Astrocyte of the cerebellum (primary cell): ENCODE measurements at places on chromosomes 16 and 17.

- no peak for DNase-seq
Observed at GRCh38 chr17:2050300-2051060, 4.4 kb upstream of the HIC1 start.

- peak; percentile 94 for DNase-seq
Observed at GRCh38 chr16:17364319-17365210, 106.2 kb downstream of the XYLT1 start.

GRCh38 chr16:74321356-74321755 is 24.7 kb downstream of the PSMD7 start:
- DNase-seq: no peak

- no peak for DNase-seq
Observed at GRCh38 chr16:51818342-51818944, 667.4 kb upstream of the SALL1 start.

DNA sequence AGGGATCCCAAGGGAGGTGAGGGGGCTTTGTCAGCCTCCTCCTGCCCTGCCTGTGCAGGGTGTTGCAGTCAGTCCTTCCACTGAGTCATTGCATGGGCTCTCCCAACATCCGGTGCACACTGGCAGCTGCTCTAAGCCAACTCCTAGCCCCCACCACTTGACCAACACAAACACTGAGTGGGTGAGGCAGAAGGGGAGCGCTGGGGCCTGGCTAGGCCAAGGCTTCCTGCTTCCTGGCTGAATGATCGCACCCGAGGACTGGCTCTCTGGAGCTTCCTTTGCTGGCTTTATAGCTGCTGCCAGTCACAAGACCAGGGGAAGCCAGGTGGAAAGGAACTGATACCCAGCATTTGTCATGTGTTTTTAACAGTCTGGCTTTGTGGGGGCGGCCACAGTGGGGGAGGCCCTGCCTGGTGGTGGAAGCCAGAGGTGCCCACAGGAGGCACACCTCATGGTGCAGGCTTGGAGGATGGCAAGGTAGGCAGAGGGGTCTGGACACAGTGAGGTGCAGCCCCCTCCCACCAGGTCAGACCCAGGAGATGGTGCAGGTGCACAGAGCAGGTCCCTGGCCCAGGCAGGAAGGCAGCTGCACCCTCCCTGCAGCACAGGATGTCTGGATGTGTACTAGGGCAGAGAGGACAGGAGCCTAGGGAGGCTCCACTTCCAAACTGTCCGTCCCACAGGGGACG is 6.8 kb downstream of the MPG start:
- DNase-seq: no peak

GRCh38 chr17:33198954-33199353 is 94.1 kb downstream of the ASIC2 start:
- no peak for DNase-seq

GRCh38 chr17:44627513-44628242 is 28.6 kb upstream of the MEIOC start:
- no peak for DNase-seq

DNA sequence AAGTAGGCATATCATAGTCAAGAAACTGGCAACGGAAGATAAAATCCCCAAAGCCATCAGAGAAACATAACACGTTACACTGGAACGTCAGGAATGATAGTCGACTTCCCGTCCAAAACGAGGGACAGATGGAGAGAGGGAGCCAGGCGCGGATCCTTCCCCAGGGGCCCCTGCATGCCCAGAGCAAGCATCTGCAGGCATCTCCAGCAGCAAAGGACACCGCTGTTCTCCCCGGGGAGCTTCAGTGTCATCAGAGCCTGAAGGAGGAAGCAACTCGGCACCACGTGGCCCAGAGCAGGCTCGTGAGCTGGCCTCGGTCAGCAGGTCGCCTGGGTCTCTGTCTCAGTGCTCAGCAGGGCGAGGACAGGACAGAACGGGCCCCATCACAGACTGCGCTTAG is 50.1 kb downstream of the LMF1 start:
- no peak for DNase-seq

DNA sequence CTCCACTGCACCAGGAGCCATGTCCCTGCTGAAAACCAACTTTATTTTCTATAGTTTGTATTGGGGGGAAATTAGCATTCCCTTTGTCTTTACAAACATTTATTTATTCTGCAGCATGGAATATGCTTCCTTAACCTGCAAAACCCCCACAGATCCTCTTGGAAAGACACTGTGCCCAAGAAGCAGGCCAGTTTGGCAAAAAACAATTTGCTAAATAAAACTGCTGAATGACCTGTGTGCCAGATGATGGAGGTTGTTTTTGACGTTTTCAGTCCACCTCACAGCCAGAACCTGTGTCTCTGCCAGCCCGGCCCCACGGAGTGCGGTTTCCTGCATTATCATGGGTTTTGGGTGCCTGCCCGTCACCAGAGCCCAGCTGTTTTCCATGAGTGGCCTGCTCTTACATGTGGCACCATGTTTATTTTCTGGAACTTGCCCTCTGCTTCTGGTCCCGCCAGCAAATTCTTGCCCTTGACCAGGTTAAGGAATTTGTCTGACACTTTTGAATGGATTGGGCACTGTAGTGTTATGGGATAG is 26.4 kb downstream of the ORC6 start:
- peak; percentile 58 for DNase-seq

- no peak for DNase-seq
Observed at GRCh38 chr17:1707107-1707506, 3.1 kb downstream of the TLCD2 start.

DNA sequence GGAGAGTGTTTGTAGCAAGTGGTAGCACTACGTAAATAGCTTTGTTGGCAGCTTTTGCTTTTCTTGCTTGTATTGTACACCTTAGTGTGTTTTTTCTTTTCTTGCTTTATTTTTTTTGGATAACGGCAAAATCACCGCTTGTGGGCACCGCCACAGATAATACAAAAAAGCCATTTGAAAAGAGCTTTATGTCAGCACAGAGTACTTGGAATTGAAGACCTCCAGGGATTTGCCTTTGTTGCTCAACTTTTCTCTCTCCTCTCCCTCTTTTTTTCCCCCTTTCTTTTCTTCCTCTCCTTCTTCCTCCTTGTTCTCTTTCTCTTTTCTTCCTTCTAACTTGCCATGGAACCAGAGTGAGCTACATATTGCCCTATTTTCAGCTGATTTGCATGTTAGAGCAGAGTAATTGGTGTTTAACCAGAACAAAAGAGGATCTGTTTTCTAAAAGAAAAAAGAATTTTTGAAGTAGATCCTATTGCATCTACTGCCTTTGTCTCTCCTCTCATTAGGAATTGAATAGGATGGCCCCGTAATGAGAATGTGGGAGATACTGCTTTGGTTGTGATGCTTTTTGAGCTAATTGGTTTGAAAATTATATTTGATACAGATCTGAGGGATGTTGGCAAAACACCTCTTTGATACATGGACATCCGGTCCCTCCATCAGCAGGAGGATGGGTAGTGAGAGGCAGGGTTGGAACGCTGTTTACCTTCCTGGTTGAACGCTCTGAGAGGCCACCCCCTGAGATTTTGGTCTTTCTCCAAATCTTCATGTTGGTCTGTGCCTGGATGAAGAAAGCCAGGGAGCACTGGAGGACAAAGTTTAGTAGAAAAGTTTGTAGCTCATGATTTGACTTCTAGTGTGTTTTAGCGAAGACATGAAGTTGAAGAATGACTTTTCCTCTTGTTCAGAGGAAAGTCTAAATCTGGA is 85.6 kb downstream of the MSI2 start:
- peak; percentile 16 for DNase-seq

DNA sequence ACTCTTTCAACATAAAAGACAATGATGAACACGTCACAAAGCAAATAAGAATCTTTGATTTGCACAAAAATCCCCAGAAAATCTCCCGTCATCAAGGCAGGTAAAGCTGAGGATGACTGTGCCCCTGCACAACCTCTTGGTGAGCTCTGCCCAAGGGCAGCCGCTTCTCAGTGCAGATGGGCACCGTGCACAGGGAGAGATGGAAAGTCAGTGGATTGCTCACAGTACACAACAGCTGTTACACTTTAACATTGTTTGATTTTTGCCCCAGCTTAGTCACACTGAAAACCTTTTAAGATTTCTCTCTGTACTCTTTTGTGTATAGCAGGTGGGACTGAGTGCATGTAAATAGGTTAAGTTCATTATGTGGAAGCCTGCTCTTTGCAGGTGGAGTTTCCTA is 104.2 kb downstream of the CDK5R1 start:
- DNase-seq: no peak

- peak; percentile 46 for DNase-seq
Observed at GRCh38 chr17:7477392-7478275, 1.8 kb downstream of the ZBTB4 start.

GRCh38 chr17:49889500-49889899 is 41.6 kb upstream of the TAC4 start:
- no peak for DNase-seq

DNA sequence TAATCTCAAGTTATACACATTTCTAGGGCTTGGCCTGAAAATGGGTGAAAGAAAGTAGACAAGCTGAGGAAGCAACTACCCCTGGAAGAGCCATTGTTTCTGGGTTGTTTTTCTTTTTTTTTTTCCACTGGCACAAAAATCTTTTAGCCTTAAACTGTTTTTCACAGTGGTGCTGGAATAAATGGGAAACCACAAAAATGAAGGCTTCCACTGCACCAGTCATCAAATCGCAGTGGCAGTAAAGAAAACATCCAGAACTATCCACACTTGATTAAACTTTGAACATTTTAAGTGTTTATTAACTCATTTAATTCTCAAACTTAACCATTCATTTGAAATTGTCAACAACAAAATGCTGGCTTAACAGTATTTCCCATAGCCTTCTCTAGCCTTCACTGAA is 14.3 kb downstream of the CMTM4 start:
- DNase-seq: peak; percentile 54

GRCh38 chr16:88141580-88141979 is 190.3 kb downstream of the BANP start:
- no peak for DNase-seq

GRCh38 chr17:15145621-15146020 is 119.5 kb downstream of the PMP22 start:
- DNase-seq: no peak

GRCh38 chr16:4058386-4058785 is 57.9 kb downstream of the ADCY9 start:
- DNase-seq: no peak

DNA sequence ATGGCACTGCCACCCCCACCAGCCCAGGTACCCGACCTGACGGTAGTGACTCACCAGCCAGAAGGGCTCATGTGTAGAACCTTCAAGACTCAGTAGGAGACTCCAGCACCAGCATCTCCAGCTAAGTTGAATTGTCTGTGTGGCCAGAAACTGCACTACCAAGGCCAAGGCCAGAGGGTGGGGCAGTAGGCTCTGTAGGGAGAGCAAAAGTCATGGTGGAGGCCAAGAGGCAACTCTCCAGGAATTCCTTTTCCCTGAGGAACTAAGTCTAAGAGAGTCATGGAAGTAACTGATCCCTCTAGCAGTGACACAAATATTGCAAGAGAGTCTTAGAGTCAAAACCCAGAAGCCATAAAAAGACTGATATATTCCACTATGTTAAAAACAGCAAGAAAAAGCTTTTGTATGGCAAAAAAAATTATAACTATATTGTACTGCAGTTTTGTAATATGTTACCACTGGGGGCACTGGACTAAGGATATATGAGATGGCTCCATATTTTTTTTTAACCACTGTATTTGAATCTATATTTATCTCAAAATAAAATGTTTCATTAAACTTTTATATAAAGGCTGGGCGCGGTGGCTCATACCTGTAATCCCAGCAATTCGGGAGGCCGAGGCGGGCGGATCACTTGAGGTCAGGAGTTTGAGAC is 30.2 kb upstream of the GUCY2D start:
- DNase-seq: no peak

DNA sequence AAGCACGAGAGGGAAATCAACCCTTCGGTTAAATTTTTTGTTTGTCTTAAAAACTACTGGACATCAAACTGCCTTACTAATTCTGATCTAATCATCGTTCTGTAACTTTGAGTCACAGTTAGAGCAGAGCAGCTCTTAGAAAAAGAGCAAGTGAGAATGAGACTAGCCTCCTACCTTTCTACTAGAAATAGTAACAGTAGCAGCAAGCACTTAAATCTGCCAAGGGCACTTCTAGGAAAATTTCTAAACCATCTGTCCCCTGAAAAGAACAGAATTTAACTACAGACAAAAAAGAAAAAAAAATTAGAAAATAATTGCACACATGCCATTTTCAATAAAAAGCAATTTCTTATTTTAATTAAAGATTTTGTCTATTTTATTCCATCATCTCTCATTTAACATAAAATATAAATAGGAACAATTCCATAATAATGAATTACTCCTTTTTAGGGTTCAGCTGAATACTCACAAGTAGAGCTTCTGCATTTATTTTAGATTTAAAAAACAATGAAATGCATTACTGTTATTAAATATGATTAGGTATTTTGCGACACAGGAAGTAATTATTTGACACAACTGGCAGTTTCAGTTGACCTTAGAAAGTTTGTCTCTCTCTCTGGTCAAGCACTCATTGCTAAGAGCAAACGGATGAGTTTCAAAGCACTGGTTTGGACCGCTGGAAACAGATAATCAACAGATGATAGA is 250.8 kb upstream of the SOX9 start:
- no peak for DNase-seq

- DNase-seq: no peak
Observed at GRCh38 chr16:56909527-56909979, 22.4 kb upstream of the HERPUD1 start.

GRCh38 chr16:3569851-3570250 is 7.4 kb downstream of the NLRC3 start:
- DNase-seq: no peak

DNA sequence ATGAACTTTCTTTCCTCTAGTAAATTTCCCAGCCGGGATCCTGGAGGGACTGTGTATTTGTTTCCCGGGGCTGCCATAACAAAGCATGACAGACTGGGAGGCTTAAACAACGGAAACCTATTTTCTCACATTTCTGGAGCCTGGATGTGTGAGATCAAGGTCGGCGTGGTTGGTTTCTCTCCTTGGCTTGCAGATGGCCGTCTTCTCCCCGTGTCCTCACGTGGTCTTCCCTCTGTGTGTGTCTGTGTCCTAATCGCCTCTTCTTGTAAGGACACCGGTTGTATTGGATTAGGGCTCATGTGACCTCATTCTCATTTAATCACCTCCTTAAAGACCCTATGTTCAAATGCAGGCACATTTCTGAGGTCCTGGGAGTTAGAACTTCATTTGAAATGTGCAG is 22.0 kb upstream of the USP10 start:
- DNase-seq: no peak

- DNase-seq: no peak
Observed at GRCh38 chr16:84507011-84507982, 2.8 kb upstream of the MEAK7 start.

GRCh38 chr17:40909755-40910154 is 24.7 kb upstream of the KRT20 start:
- DNase-seq: no peak
